ENCODE measurements at places on chromosomes 2 and 18.

DNA sequence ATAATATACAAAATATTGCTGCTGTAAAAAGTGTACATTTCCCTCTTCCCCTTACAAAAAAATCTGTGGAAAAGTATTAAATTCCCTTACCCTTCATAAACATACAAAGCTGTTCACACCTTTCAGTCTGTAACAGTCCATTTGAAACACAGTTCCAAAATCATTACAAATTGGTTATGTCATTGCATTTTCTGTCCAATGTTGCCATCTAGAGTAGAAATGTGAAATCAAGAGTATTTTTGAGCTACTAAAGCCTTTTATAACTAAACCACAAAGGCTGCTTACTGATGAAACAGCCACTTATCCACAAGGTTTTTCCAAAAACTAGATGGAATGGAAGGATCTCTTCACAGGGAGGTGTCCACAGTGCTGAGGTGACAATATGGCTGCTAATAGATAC is 72.5 kb downstream of the SS18 start:
- DNase-seq = no peak

GRCh38 chr2:103464831-103465230 is 703.0 kb downstream of the TMEM182 start:
- DNase-seq = no peak

- DNase-seq = no peak
Observed at GRCh38 chr2:241861264-241861663, 2.6 kb upstream of the PDCD1 start.

- no peak for DNase-seq
Observed at GRCh38 chr18:24831871-24832665, 371.6 kb downstream of the HRH4 start.

DNA sequence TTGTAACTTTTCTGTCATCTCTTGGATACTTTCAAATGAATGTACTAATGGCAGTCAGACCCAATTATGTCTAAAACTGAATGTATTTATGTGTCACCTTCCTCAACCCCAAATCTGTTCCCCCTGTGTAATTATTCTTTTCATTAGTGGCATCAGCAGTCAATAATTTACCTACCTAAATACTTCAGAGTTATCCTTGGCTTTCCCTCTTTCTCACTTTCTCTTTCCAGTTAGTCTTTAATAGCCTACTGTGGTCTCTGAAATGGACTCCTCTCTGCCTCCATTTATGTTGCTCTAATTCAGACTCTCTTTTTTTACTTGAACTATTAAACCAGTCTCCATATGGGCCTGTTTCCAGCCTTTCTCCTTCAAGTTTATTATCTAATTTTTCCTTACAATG is 21.0 kb downstream of the C18orf63 start:
- DNase-seq = no peak

- no peak for DNase-seq
Observed at GRCh38 chr2:15389895-15390294, 171.2 kb downstream of the NBAS start.

- peak; percentile 66 for DNase-seq
Observed at GRCh38 chr2:74530239-74531187, 780 bp downstream of the HTRA2 start.

DNA sequence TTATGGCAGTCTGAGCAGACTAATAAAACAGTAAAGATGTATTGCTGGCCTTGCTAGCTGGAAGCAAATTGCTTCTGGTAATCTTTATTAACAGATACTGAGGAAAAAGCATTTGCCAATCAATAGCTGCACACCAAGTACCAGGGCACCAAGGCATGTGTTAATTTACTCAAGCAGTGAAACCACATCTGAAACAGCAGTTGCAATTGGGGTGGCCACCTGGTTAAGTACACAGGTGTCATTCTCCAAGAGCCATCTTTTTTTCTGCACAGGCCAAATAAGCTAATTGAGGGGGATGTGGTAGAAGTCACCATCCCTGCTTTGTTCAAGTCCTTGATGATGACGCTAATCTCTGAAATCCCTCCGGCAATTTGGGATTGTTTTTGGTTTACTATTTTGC is 8.6 kb upstream of the SEH1L start:
- DNase-seq = no peak
